ENCODE measurements at places on chromosomes 3 and 15.

GRCh38 chr15:48394970-48395369 is 63.7 kb downstream of the DUT start:
- no peak for DNase-seq

DNA sequence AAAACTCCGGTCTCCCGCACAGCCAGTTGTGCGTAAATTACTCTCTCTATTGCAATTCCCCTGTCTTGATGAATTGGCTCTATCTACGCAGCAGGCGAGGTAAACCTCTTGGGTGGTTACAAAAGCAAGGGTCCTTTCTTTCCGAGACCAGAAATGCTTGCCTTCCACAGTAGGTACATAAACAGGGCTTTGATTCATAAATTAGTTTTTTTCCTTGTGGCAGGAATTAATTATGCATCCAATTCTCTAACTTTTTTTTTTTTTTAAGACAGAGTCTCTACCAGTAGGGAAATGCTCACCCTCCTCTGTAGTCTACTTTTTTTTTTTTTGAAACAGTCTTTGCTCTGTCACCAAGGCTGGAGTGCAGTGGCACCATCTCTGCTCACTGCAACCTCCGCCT is 16.3 kb downstream of the CD80 start:
- DNase-seq = no peak

- no peak for DNase-seq
These were observed 16.8 kb upstream of the COLQ start for GRCh38 chr3:15538345-15538744.

DNA sequence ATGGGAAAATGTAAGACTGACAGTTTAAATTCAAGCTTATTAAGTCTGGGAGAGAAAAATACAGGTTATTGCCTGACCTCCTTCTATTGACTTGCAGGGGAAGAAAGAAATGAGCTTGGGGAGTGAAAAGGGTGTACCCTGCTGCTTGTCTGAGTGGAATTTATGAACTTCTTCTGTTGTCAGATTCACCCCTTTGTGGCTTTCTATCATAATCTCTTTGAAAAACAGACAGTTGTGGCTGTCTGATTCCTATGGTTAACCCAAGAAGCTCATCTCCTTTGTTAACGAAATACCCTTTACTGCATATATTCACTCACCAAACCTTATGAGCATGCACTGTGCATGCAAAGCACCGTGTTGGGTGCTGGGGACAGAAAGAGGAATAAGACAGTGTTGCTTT is 22.5 kb downstream of the GPD1L start:
- DNase-seq = no peak

- no peak for DNase-seq
These were observed 103.3 kb downstream of the PCCB start for GRCh38 chr3:136353461-136353860.

GRCh38 chr3:53170325-53171063 is 9.5 kb downstream of the PRKCD start:
- no peak for DNase-seq

DNA sequence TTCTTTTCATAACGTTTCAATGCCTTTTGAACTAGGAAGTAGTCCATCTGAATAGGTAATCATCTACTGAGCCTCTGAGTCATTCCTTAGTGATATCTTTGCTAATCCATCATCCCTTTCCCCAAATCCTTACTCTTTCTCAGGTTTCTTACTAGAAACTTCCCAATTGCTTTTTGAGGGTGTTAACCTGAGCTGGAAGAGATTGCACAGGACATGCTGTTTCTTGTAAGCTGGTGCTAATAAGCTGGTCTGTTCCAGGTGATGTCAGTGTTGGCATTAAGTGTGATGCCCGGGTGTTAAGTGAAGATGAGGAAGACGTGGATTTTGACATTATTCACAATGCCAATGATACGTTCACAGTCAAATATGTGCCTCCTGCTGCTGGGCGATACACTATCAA is 101.0 kb downstream of the DNASE1L3 start:
- DNase-seq = no peak

GRCh38 chr3:186998937-186999368 is 68.6 kb downstream of the ST6GAL1 start:
- DNase-seq = no peak

- DNase-seq = no peak
These were observed 223.2 kb downstream of the MTHFS start for GRCh38 chr15:79673416-79674123.

- no peak for DNase-seq
These were observed 14.2 kb upstream of the ULK3 start for GRCh38 chr15:74857082-74857655.

DNA sequence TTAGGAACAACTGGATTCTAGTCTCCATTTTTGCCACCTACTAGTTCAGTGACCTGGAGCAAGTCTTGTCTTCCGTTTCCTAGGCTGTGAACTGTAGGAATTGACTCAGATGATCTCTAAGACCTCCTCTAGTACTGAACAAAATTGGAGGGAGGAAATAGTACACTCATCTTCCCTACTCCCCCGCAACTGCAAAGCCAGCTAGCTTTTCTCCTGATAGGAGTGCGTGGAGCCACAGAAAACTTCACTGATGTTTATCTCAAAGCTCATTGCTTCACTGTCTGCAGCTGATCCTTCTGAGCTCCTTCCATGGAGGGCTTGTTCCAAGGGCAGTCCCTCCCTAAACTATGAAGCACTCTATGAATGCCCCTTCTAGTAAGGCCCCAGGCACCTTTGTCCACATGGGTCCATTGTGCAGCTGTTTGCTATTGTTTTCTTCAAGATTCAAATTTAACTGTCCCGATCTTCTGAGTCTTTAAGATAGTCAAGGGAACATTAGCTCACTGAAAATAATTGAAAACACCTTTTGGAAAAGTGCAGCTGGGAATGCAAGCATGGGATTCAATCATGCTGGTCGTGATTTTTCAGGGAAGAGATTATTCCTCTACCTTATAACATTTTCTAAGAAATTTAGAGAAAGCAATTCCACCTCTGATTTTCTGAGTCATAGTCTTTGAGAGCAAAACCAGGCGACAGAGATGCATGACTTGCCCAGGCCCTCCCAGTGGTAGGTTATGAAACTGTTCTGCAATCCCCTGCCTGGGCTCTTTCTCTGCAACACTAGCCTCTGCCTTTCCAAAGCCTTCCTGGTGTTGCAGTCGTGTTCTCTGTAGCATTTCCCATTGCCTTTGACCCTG is 24.3 kb downstream of the FILIP1L start:
- no peak for DNase-seq

GRCh38 chr15:80159811-80160569 is 7.2 kb downstream of the FAH start:
- DNase-seq = no peak

DNA sequence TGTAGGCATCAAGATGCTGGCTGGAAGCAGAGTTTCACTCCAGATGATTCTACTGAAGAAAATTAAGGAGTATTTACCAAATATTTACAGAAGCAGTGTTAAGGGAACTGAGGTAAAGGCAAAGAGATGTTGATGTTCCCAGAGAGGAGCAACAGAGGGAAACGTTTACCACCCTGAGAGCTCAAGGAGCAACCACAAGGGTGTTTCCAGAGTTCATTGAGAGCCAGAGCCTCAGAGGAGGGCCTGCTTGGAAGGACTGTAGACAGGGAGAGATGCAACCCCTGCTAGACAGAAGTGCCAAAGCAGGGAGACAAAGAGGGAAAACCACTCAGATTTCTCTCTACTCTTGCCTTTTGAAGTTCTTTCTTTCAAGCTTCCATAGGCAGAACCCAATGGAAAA is 474.5 kb downstream of the RBMS3 start:
- DNase-seq = no peak

DNA sequence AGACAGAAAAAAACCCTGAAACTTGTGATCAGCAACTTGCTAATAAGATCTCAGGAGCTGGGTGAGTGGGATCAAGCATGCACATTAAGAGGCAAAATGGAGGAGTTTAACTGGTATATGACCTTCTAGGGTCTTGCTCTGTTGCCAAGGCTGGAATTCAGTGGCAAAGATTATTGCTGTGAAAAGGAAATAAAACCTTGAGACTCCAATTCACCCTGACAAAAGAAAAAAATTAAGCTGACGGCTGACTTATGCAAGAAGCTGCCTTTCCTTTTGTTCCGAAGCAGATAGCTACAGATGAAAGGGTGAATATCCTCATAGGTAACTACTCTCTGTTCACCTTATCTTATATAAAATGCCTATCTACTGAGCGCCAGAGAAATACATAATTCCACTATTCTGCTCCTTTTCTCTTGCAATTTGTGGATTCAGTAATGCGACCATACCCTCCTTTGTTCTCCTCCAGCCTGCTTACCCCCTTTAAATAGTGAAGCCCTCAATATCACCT is 68.9 kb downstream of the HERC1 start:
- no peak for DNase-seq

DNA sequence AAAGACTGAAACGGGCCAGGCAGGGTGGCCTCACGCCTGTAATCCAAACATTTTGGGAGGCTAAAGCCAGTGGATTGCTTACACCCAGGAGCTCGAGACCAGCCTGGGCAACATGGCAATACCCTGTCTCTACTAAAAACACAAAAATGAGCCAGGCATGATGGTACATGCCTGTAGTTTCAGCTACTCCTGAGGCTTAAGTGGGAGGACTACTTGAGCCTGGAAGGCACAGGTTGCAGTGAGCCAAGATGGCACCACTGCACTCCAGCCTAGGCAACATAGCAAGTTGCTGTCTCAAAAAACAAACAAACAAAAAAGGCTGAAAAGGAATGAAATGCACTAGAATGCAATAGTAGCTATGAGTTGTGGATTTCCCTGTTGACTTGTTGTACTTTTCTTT is 94.7 kb downstream of the STAG1 start:
- DNase-seq = no peak

DNA sequence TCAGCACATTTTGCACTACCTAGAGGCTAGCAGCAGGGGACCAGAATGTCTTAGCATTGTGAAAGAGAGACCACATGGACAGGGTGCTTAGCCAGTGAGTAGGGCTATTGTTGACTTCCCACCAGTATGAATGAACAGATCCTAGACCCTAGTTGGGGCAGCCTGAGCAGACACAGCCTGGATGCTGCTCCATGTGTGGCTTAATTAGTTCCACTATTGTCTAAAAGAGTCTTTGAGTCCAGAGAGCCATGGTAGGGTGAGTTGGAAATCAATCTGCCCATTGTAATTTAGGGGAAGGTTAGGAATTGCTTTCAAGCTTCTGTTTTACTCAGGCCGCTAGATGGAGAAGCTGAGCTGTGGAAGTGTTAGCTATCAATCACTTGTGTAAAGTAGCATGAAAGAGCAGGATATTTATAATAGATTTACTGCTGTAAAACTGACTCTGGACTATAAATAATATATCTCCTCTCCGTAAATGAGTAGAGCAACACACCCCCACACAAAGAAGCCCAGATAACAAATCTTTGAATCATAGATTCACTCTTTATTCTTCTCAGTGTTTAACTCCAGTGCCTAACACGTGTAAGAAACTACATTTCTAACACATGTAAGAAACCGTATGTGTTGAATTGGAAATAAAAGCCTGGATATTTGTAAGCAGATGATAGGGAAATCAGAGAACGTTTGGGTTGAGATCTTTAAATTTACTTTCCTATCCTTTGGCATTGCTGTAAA is 4.1 kb upstream of the GCSAM start:
- DNase-seq = no peak
